Natural killer cell (primary cell): ENCODE measurements at places on chromosomes 1 and 21. TPM values are rescaled to one million over a fixed set of nuclear protein-coding genes. Genes with fewer than 3 reads are reported as not detected.

Gene LORICRIN
- total RNA-seq = not detected

Gene ZBTB40
- total RNA-seq = 32.9 TPM

Gene NCMAP
- not detected for total RNA-seq

Gene LCE2B
- not detected for total RNA-seq

Gene ST6GALNAC3
- not detected for total RNA-seq

Gene PALMD
- not detected for total RNA-seq

Gene FAM131C
- total RNA-seq = not detected

Gene WNT9A
- not detected for total RNA-seq

Gene SLC44A3
- not detected for total RNA-seq

Gene LRRC3
- 0.50 TPM for total RNA-seq

Gene OR6N1
- not detected for total RNA-seq

Gene CD244
- total RNA-seq = 193 TPM

Gene WDTC1
- 82.0 TPM for total RNA-seq

Gene COL9A2
- total RNA-seq = 2.6 TPM

GRCh38 chr1:30262158-30262557 lies 461.2 kb downstream of the MATN1 start:
- no peak for DNase-seq

DNA sequence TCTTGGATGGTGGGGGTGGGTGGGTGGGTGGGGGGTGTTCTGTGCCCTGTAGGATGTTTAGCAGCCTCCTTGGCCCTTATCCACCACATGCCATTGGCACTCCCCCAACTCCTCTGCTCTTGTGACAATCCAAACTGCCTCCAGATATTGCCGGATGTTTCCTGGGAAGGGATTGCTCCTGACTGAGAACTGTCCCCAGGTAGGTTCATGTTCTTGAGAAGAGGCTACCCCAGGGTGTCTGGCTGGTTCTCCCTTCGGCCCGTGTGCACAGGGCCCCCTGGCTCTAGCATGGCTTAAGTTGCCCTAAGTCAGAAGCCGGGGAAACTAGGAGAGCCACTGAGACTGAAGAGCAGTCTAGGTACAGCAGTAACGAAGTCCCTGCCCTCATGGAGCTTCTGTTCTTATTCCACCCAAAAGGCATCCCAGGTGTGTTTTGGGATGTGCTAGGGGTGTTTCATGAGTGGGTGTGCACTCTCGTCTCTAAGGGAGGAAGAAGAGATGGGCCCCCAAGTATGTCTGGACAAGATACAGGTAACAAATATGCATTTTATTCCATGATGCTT lies 19.8 kb upstream of the THRAP3 start:
- no peak for DNase-seq

DNA sequence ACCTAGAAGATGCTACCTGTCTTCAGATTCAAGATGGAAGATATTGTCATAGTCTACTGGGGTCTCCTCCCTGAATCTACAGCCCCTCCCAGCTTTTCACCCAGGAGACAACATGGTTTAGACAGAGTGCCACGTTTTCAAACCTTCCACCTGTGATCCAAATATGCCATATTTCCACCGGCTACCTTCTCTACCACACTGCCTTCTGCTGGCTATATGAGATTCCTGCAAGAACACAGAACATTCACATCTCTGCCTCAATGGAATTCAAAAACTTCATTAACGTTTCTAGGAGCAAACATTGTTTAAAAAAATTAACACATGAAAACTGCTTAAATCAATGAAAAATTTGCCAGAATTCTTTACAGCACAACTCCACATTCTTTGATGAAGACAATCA lies 12.9 kb upstream of the LELP1 start:
- DNase-seq = no peak

DNA sequence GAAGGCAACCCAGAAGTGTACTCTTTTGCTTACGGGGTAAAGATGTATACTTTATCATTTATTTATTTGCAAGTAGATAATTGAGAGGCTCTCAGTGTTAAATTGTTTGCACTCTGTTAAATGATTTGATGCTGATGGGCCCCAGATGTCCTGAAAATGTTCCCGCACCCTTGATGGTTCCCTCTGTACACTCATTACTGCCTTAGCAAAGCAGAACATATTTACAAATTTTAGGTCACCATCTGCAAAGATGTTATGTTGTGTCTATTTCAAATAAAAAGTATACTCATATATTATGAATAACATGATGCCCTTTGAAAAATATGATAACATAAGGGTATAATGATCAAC lies 240.5 kb upstream of the SNX7 start:
- no peak for DNase-seq

GRCh38 chr1:190353538-190354101 lies 124.0 kb downstream of the BRINP3 start:
- DNase-seq = no peak

- DNase-seq = no peak
Observed at GRCh38 chr1:167538657-167539056, 14.9 kb downstream of the CREG1 start.

DNA sequence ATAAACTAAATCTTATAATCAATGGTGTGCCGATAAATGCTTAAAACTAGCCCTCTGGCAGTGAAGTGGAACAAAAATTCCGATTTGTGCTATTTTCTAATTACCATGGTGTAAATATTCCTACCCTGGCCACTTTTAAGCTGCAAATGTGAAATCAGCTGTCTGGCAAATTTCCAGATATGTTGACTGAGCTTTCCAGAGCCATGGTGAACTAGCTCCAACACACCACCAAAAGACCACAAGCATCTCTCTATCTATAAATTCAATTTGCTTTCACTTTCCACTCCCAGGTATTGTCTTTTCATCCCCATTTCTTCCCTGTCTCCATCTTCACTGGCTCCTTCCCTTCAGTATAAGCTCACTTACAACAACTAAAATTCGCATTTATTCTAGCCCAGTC lies 152.3 kb upstream of the RGS18 start:
- DNase-seq = no peak

DNA sequence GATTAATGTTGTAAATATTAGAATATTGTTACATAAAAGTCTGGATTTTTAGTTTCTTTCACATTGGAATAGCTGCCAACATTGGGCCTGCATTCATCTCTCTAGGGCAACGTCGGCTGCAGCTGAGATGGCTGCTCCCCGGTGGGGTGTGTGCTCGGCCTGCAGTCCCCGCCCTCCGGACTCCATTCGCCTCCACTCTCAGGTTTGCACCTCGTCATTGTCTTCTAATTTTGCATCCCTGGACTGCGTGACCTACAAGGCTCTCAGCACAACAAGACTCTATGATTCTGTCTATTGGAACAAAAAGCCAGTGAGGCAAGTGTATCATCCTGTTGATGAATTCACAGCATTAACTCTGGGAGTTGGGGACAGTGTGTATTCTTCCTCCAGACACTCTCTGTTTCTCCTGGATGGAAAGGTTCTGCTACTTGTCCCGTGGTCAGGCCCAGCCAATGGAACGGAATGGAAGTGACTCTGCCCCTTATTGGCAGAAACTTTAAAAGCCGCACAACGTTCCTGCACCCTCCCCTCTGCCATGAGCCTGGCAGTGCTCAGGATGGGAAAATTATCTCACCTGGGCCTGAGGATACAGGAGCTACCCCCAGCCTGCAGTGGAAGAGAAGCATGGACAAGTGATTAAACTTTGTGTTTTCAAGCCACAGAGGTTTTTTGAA lies 105.0 kb upstream of the SAMD11 start:
- DNase-seq = no peak

DNA sequence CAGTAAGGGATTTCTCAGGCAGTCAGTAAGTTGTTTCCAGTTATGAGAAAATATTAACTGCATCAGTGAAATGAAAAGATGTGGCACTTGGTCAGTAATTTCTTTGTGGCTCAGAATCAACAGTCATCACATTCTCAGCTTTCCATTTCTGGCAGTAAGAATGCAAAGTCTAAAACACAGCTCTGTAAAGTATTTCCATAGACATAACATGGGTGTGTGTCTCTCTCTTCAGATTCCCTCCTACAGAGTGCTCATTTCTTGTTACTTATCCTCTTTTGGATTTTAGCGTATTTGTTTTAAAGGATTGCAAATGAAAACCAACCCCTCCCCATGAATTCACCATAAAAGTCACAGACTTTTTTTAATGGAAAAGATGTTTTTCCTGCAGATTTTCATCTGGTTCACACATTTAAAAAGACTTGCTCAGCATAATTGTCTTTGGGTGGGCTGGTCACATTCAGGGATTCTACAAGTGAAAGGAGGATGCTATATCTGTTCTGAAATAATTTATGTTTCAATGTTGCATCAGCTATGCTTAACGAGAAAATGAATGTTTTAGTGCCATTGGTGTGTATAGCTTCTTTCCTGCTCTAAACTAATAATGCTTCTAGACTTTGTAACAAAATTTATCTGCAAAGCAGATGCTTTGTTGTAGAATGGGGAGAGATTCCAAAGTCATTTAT lies 34.6 kb upstream of the CD55 start:
- no peak for DNase-seq

- DNase-seq = no peak
Observed at GRCh38 chr1:116933606-116934515, 24.1 kb downstream of the PTGFRN start.

GRCh38 chr1:213138391-213138790 lies 87.3 kb downstream of the RPS6KC1 start:
- no peak for DNase-seq

DNA sequence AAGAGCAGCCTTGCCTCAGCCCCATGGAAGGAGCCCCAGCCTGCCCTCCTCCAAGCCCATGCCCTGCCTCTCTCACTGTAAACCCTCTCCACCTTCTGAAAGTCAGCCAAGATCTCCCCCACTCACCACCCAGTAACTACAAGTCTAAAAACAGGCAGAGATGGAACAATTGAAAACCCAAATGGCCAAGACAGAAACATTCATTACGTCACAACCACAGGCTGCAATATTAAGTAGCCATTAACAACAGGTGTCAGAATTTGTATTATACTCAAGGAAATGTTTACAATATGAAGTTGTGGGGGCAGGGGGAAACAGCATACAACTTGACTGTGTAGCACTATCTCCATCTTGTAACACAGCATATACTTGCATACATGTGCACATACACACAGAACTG lies 2.4 kb downstream of the IRF6 start:
- no peak for DNase-seq

DNA sequence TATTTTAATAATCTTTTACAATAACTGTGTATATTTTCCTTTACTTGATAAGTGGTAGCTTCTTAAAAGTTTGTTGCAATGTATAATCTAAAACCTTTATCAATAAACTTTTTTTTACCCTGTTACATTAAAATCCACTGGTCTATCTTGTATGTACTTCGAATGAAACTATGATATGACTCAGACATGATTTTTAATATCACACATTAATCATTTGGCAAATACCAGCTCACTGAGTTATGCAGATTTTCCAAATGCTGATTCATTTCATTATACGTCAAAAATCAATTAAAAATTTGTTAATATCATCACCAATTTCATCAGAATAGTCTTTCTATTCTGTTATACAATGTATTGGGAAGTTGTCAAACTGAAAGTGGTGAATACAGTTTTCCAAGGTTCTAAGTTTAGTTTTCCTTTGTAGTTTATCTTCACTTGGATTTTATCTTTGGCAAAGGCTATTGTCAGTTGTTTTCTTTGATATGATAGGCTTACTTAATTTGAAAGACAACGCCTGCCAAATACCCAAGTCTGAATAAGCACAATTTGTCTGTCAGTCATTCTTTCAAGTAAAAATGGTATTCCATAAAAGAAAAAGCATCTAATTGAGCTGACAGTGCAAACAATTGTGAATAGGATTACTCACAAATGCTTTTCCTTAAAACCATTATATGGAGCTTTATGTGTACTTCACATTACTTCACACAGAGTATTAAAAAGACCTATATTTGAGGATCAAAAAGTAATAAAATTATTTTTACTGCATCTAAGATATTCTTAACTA lies 127.0 kb downstream of the NME7 start:
- DNase-seq = no peak

- no peak for DNase-seq
Observed at GRCh38 chr1:201173736-201174135, 16.9 kb upstream of the IGFN1 start.

DNA sequence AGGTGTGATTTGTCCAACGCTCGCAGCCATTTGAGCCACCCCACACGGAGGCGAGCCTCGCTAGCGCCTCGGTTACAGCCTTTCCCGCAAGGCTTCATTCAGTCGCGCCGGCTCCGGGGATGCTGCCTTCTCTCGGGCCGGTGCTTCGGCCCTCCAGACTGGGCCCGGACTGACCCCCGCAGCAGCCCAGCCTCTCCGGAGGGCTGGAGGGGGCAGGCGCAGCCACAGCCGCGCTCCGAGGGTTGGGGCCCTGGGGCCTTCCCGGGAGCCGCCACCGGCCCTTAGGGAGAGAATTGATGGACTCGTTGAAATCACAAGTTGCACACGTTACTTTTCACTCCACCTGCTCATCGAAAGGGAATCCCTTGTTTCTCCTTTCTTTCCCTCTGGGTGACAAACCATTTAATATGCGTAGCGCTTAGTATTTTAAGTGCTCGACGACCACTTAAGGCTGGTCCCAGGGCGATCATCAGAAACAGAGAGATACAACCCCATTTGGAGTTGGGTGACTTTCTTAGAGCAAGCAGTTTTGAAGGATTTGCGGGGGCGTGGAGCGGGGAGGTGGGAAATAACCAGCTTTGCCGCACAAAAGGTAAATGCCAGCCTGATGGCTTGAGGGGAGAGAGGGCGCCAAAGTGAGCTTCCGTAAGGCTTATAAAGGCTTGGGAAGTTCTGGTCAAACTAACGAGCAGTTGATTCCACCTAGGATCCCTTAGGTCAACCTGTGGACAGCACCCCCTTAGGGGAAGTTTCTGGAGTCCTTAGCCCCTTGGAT lies 24.6 kb upstream of the ENAH start:
- DNase-seq = no peak

DNA sequence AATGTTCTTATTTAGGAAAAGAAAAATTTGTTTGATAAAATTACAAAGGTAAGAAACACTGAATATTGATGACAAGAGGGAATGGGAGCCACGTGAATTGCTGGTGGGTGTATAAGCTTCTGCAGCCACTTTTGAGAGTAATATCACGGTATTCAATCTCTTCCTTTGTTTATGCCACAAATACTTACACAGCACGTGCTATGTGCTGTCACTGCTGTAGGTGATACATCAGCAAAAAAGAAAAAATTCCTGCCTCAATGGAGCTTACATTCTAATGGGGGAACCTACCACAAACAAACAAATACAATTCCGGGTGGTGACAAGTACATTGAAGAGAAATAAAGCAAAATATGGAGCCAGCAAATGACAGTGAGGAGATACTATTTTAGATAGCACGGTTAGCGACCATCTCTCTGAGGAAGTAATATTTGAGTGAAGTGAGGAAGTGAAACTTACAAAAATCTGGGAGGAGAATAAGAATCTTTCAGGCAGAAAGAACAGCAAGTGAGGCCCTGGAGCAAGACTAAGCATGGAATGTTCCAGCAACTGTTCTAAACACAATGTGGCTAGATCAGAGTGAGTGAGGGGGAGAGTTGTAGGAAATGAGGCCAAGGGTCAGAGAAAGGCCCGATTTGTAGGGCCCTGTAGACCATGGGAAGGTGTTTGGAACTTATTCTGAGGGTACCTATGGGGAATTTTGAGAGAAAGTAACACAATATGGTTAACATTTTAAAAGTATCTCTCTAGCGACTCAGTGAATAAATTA lies 2.6 kb upstream of the FCRLB start:
- no peak for DNase-seq

DNA sequence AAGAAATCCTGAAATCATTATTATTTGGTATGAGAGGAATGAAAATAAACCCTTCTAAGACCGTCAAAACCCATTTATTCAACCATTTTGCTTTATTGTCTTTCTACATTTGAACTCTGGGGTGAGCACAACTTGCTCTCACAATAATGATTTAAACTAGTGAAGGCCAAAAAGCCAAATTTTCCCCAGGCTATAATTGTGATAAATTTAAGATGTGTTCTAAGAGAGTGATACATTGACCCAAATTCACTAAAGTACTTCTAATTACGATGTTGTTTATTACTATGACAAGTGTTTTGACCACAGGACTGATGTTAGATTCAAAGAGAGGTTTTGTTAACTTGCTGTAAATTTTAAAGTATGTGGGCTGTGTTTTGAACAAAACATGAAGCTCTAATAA lies 670.9 kb upstream of the NR5A2 start:
- no peak for DNase-seq
